T-helper 17 cell (primary cell): ENCODE measurements at places on chromosomes 16 and 17. TPM values are rescaled to one million over a fixed set of nuclear protein-coding genes. Genes with fewer than 3 reads are reported as not detected.

GRCh38 chr16:48276102-48276501 is 28.8 kb upstream of the ABCC11 start:
- H3K27ac ChIP-seq: no peak overlapping the region
- H3K36me3 ChIP-seq: peaks cover 12% of the 10 kb centered on the region
- no peak overlapping the region for H3K4me3 ChIP-seq
- DNase-seq: no peak
- H3K27me3 ChIP-seq: no peaks in the 10 kb centered on the region
- H3K4me1 ChIP-seq: peaks cover 14% of the 10 kb centered on the region

DNA sequence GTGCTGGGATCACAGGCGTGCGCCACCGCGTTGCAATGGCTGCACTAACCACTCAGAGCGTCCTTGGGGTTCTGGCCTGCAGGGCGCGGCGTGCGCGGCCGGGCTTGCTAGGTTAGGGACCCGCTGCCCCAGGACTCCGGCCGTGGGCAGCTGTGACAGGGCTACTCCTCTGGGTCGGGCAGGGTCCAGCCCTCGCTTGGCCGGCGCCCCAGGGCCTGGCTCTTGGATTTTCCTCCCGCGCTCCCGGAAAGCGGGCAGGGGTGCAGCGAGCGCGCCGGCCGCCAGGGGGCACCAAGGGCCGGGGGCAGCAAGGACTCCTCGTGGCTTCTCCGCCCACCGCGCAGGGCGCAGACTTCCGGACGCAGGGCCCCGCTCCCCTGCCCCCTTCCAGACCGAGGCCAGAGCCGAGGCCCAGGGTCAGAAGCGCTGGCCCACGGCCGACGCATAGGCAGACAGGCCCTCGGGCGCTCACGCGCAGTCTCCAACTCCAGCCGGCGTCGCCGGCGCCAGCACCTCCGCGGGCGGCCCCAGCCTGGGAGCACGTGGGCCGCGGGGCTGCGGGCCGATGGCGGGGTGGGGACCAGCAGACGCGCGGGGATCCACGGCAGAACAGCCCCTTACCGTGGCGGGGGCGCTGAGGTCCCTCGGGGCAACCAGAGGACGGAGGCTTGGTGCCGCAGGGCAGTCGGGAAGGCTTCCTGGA is 355 bp downstream of the TLE7 start:
- H3K36me3 ChIP-seq: peaks cover 3% of the 10 kb centered on the region
- H3K4me1 ChIP-seq: no peaks in the 10 kb centered on the region
- H3K27ac ChIP-seq: no peak overlapping the region
- H3K27me3 ChIP-seq: peaks cover 25% of the 10 kb centered on the region
- no peak for DNase-seq

- peaks cover 31% of the 10 kb centered on the region for H3K27me3 ChIP-seq
- peaks cover 13% of the 10 kb centered on the region for H3K4me1 ChIP-seq
- H3K36me3 ChIP-seq: no peaks in the 10 kb centered on the region
- DNase-seq: no peak
Measured at GRCh38 chr17:45895304-45895968, 1.1 kb downstream of the MAPT start.

- peaks cover 6% of the 10 kb centered on the region for H3K4me1 ChIP-seq
- peak overlapping the region; percentile 71 for H3K4me3 ChIP-seq
- H3K27me3 ChIP-seq: no peaks in the 10 kb centered on the region
- H3K27ac ChIP-seq: no peak overlapping the region
- no peaks in the 10 kb centered on the region for H3K36me3 ChIP-seq
Measured at GRCh38 chr17:75588596-75589011, 1.0 kb downstream of the MYO15B start.

KDM8 gene
- 11.9 TPM for total RNA-seq

CDH3 gene
- total RNA-seq: 0.42 TPM
